HT1080 (cell line): ENCODE measurements at places on chromosomes 4 and X. TPM values are rescaled to one million over a fixed set of nuclear protein-coding genes. Genes with fewer than 3 reads are reported as not detected.

- peak; percentile 61 for DNase-seq
Observed at GRCh38 chrX:151973851-151974335, 583 bp downstream of the GABRE start.

DNA sequence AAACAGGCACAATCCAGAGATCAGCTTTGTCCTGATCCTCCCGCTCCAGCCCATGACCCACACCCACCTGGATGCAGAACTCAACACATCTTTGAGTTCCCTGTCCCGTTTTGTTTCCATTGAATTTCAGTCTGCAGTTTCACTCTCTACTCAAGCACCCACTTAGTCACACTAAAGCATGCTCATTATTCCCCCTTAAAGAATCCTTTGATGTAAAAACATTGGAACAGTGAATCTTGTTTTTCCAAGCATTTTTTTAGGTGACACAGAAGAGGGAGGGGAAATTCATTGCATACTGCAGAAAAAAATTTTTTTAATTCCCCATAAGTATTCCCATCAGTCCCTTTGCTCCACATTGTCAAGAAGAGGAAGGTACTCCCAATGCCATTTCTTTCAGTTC is 249.7 kb upstream of the TTC29 start:
- DNase-seq: no peak

DNA sequence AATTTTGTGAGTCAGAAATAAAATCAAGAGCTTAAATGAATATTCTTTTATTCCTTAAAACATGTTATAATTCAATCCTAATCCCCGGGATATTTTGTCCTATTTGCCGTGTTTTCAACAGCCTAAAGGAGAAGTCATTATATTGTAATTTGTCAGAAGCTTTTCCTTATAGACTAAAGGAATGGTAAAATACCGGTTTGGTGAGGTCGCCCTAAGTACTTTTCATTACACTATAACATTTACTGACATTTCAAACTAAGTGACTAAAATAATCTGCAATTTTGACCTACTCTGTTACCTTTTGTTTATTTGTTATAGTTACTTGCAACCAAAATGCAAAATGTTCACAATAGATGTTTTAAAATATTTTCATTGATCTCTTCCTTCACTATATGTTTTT is 8.8 kb downstream of the DCLK2 start:
- no peak for DNase-seq

DNA sequence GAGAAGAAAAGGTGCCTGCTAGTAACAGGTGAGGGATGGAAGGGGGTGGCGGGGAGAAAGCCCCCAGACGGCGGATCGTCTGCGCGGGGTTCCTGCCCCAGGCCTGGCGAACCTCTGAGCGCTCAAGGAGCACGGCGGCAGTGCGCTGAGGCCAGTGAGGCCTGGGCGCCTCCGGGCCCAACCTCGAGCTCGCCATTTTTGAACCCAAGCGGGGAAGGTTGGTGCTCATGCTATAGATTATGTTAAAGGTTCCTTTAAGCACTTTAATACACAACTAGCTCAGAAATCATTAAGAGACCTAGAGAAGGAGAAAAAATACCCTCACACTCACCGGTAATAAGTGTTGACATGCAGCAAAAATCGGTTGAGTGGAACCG is 7.9 kb downstream of the PITX2 start:
- DNase-seq: no peak

Gene CPZ
- not detected in 2 replicates for total RNA-seq

Gene EPHA5
- total RNA-seq: not detected in 2 replicates

Gene SYTL4
- 7.1 and 11.3 TPM in 2 replicates for total RNA-seq
